Hepatocyte (in vitro differentiated cells): ENCODE measurements at places on chromosomes 6 and 20. TPM values are rescaled to one million over a fixed set of nuclear protein-coding genes. Genes with fewer than 3 reads are reported as not detected.

The PRDM13 gene
- not detected in 2 replicates for total RNA-seq

The FNDC1 gene
- 1.3 TPM in 2 replicates for total RNA-seq

The CNR1 gene
- total RNA-seq: 4.4 and 5.2 TPM in 2 replicates

The TRIM40 gene
- 0.40 and 1.0 TPM in 2 replicates for total RNA-seq
